T-cell (primary cell): ENCODE measurements at places on chromosomes 2 and 18. TPM values are rescaled to one million over a fixed set of nuclear protein-coding genes. Genes with fewer than 3 reads are reported as not detected.

DNA sequence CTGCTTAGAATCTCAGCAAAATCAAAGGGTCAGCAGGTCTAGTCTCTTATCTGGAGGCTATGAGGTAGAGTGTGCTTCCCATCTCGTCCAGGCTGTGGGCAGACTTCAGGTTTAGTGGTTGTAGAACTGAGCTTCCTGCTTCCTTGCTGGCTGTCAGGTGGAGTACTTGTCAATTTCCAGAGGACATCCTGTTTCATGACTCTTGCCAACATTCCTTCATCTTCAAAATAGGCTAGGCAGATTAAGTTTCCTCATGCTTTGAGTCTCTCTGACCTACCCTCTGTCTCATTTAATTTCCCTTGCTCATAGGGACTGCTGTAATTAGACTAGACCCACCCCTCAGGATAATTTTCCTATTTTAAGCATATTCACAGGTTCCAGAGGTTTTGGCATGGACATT, 562.6 kb downstream of the SPAG16 start:
- no peak for DNase-seq

REEP1 gene
- not detected for total RNA-seq

GRCh38 chr2:27249891-27250651, 12.8 kb downstream of the SLC30A3 start:
- peak; percentile 32 for DNase-seq

MREG gene
- total RNA-seq, result 6.6 TPM

DNA sequence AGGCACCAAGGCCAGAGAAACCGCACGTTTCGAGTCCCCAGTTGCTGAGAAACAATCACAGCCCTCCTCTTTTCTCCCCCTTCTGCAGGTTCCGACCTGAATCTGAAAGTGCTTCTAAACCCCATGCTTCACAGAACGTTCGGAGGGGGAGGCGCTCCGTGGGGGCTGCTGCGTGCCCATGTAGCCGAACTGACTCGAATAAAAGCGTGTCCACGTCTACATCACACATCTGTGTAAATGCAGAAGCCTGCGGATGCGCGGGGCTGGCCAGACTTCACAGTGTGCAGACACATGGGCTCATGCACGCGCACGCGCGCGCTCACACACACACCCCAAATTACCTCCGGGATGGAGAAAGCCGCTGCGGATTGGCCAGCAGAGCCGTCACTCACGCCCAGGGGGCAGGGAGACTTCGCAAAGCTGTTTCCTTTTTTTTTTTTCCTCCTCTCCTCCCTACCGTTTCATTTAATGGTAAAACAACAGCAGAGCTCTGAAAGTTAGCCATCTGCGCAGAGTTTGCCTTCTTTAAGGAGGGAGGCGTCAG, 2.3 kb downstream of the ZNF516 start:
- DNase-seq, result peak; percentile 99

- no peak for DNase-seq
Observed at GRCh38 chr2:225317186-225317585, 82.3 kb upstream of the NYAP2 start.

EGR4 gene
- total RNA-seq, result not detected

GRCh38 chr2:195489101-195489500, 167.9 kb upstream of the SLC39A10 start:
- DNase-seq, result no peak

DNA sequence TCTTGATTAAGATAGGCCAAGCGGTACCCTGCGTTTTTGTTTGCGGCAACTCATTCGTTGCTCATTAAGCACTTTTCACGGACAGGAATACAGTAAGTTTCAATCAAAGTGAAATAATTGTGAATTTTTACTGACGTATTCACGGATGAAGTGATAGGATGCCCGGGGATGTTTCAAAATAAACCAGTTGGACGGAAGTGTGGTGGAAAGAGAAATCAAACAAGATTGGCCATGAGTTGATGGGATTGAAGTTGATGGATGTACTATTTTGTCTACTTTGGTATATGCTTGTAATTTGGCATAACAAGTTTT, 481 bp downstream of the TMEM177 start:
- no peak for DNase-seq

DNA sequence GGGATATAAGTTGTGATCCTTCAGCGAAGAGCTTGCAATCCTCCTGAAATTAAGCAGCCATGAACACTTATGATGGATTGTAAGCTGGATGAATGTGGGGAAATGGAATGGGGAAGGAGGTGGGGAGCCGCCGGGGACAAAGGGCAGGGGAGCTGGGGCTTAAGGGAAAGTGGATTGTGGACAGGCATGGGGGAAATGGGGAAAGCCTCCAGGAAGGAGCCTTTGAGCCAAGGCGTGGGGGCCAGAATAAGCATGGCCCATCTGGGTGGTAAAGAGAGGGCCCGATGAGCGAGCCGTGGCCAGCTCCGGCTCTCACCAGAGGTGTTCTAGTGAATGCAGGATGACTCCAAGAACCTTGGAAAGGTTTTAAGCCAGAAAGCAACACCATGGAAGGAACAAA, 124.0 kb downstream of the SMAD7 start:
- no peak for DNase-seq

GRCh38 chr2:160941290-160941846, 218.9 kb upstream of the TANK start:
- DNase-seq, result no peak

DNA sequence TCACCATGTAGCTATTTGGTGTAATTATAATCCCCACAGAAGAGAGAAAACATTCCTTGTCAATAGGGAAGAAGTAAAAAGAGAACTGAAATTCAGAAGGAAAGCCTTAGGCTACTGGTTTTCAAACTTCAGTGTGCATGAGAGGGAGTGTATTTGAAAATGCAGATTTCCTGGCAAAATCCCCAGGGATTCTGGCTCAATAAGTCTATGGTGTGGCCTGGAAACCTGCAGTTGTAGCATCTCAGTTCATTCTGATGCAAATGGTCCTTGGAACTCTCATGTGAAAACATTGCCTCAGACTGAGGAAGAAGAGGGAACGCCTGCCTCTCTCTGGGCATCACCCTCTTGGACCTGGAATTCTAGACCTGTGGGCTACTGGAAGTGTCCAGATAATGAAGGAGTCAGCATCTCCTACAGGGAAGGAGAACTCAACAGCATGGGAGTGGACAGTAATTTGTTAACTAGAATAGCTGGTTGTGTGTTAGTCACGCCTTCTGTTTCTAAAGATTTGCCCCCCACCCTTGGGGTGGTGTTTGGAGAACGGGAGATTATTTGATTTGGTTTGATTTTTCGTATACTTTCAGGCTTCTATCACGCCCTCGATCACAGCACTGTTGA, 21.3 kb downstream of the COL4A3 start:
- no peak for DNase-seq

DNA sequence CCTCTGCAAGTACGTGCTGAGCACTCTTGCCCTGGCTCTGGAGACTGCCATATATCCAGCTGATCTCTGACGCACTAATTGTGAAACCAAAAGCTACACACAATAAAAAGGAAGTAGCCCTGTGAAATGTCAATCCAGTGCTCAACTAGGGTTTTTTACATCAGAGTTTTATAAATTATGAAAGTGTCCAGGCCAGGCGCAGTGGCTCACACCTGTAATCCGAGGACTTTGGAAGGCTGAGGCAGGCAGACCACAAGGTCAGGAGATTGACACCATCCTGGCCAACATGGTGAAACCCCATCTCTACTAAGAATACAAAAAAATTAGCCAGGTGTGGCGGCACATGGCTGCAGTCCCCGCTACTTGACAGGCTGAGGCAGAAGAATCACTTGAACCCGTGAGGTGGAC, 24.5 kb upstream of the PEX13 start:
- peak; percentile 25 for DNase-seq

MC5R gene
- not detected for total RNA-seq

- no peak for DNase-seq
Observed at GRCh38 chr2:112093216-112093615, 38.1 kb downstream of the TMEM87B start.

DNA sequence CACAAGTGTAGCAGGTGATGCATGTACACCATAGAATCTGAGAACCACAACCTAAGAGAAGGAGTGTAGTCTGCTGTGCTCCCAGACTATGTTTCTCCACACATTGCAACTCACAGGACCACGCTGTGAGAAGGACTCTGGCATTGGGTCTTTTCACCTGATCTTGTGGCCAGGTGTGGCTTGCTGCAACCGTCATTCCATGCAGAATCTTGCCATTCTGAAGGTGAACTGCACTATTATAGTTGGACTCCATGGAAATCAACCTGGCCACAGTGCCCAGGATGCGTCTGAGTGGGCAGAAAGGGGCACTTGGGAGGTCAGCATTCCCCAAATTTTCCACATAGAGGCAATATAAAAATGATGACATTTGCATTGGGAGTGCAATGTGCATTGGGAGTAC, 122.2 kb downstream of the CAPN13 start:
- no peak for DNase-seq

DNA sequence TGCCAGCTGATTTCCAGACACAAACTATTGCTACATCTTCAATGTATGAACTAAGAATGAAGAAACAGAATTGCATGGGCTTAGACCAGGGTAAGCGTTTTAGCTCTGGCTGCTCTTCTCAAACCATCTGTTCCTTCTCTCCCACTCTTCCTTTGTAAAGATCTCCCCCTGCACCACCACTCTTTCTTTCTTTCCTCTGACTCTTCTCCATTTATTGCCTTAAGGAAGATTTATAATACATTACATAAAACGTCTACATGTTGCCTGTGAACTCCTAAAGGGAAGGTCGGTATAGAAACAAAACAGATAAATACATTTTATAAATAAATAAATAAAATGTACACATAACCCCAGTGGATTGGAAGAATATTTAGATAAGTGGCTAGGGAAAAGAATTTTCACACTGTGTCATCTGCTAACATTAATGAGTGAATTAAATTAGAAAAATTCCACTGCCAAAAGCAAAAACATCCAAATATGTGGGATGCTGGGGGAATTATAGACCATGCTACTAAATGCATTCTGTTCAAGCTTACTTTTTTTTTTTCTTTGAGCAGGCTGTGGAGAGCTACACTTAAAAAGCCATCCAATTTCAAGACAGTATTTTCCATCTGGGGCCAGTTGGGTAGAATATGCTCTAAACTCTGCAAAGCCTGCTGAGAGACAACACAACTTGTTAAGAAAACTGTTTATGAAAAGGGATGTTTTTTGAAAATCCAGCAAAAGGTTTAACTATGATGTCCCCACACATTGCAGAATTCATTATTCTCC, 41.5 kb downstream of the NCKAP5 start:
- DNase-seq, result no peak

GRCh38 chr18:66728951-66729350, 125.1 kb upstream of the CDH19 start:
- no peak for DNase-seq
